Natural killer cell (primary cell): ENCODE measurements at places on chromosomes 2 and 18. TPM values are rescaled to one million over a fixed set of nuclear protein-coding genes. Genes with fewer than 3 reads are reported as not detected.

DNA sequence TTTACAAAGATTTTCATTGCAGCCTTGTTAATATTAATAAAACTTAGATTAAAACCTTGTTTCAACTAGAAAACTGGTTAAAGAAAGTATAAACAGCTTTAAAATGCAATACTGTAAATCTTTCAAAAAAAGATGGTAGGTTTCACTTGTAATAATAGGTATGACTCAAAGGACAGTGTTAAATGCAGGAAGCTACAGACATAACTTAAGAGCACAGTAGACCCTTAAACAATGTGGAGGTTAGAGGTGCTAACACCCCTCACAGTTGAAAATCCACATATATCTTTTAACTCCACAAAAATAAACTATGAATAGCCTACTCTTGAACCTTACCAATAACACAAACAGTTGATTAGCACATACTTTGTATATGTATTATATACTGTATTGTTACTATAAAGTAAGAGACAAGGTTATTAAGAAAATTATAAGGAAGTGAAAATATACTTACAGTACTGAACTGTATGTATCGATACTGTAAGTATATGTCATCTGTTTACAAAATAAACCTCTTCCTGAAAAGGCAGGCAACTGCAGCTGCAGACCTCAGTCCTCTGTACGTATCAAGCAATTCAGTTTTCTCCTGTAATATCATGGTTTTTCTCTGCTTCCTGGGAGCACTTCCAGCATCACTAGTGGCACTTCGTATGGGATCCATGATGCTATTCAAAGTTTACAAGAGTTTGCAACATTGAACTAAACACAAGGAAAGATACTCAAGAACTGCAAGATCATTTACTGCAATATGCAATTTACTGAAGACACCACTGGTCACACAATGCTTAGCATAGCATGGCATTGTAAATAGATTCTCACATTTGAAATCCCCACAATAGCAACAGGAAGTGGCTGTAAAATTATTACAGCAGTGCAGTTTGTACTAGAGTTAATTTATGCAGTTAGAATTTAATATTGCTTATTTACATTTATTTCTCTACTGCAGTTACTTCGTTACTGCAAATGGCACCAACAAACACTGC, 610.5 kb upstream of the LRRTM4 start:
- no peak for DNase-seq

DNA sequence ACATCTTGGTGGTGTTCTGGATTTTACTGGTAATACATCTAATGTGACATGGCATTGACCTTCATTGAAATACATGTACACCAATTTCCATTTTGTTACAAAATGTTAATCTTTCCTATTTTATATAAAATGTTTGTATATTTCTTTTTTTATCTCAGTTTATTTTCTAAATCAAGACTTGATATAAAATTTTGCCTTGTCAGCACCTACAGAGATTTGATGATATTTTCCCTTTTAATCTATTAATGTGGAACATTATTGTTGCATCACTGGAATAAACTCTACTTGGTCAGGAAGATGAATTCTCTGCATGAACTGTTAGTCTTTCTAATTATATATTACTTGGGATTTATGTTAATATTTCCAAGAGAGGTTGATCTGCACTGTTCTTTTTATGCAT, 294.0 kb upstream of the ETAA1 start:
- DNase-seq = no peak

- DNase-seq = no peak
These were observed 217.8 kb upstream of the ARL4C start for GRCh38 chr2:234714711-234715110.

CYP1B1 gene
- 1.4 TPM for total RNA-seq

SMYD1 gene
- total RNA-seq = not detected

DNA sequence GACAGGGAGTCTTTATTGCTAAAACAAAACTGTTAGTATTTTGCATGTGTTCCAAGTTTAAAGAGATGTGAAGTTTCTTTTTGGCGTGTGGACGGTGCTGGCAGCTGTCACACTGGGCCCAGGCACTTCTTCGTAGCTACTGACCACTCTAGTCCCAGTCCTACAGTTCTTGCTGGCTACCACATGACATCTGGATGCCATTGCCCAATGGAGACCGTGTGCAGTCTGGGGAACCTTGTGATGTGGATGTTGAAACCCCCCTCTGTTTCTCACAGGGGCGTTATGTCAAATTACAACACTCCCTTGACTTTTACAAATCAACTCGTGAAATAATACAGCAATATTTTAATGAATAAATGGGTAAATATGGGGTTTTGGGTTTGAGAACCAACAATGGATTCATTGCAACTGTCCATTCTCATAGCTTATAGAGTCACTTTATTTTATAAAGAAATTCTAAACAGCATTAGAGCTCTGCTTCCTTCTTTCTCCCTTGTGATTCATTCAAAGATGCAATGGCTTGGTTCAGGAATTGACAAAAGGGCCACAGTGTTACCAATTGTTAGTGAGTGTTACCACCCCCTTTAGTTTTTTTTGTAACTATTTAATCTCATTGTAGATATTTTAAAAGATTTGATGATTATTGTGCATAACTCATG, 1.2 kb downstream of the GPD2 start:
- no peak for DNase-seq

DNA sequence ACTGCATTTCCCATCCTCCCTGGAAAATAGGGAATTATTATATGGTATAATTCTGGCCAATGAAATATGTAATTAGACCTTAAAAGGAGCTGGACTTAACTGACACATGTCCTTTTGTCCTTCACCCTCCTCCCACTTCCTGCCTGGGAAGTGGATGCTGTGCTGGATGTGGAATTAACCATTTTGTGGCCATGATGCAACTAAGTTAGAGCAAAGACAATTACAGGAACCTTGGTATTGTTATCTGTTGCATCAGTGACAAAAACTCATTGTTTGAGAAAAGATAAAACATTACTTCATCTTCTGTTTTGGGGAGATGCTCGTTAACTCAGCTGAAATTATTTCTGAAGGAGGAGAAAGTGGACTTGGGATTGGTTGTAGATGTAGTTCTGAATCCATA, 227.7 kb upstream of the BOD1L2 start:
- DNase-seq = no peak

FBXO36 gene
- total RNA-seq = 1.8 TPM

- DNase-seq = no peak
These were observed 51.0 kb downstream of the LDLRAD4 start for GRCh38 chr18:13269521-13270011.

- DNase-seq = no peak
These were observed 75.5 kb downstream of the NPAS2 start for GRCh38 chr2:100895402-100895801.

- no peak for DNase-seq
These were observed 91.4 kb upstream of the IL1R2 start for GRCh38 chr2:101900375-101900774.
